ENCODE measurements at places on chromosomes 11 and 22.

DNA sequence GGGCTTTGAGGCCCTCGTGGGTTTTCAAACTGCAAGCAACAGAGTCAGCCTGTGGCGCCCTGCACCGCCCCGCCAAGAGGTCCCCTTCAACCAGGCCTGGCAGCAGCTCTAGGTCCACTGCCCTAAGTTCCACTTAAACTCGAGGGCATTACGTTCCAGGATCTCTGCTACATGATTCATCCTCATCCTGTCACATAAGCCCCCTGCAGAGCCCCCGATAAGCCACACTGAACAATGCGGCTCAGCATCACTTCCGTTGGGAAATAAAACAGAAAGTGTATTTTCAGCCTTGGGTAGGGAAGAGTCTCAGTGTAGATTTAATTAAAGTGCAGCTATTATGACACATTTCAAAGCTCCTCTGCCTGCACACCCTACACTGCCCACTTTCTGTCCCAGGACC lies 24.6 kb downstream of the SULT4A1 start:
- H3K36me3 ChIP-seq = no peaks in the 10 kb centered on the region
- no peak overlapping the region for H3K4me3 ChIP-seq
- no peak overlapping the region for H3K27ac ChIP-seq
- H3K27me3 ChIP-seq = peaks cover 81% of the 10 kb centered on the region
- no peak for DNase-seq

- H3K27me3 ChIP-seq = no peaks in the 10 kb centered on the region
- no peaks in the 10 kb centered on the region for H3K36me3 ChIP-seq
- H3K27ac ChIP-seq = no peak overlapping the region
- DNase-seq = no peak
- H3K4me1 ChIP-seq = peaks cover 1% of the 10 kb centered on the region
Measured at GRCh38 chr11:75041263-75041662, 52.5 kb downstream of the NEU3 start.

- H3K4me3 ChIP-seq = no peak overlapping the region
- peaks cover 4% of the 10 kb centered on the region for H3K4me1 ChIP-seq
- no peak for DNase-seq
- H3K36me3 ChIP-seq = no peaks in the 10 kb centered on the region
- peak overlapping the region; percentile 51 for H3K27ac ChIP-seq
- H3K27me3 ChIP-seq = no peaks in the 10 kb centered on the region
Measured at GRCh38 chr22:17797721-17798559, 23.7 kb upstream of the BID start.

DNA sequence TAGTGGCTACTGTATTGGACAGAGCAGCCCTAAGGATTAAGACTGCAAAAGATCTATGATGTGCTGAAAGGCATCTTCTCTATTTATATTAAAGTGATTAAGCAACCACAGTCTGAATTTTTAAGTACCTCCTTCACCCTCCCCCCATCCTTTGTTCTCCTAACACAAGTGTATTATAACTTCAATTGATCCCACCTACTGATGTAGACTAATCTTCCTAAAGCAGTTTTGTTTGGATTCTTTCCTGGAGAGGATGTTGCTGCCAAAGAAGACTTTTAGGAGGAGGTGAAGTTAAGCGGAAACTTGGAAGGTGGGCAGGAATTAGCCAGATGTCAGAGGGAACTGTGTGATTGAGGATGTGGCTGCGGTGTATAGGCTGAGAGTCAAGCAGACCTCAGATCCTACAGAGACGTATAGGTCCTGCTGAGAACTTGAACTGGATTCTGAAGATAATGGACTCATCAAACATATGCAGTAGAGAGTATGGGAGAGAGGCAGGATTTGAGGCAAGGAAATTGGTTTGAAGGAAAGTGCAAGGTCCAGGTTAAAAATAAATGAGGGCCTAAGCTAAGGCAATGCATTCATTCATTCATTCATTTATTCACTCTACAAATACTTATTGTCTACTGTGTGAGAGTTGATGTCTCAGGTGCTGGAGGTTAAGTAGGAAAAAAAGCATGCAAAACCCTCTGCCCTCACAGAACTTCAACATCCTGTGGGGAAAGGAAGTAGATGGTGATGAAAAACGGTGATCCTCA lies 5.2 kb upstream of the RASSF10 start:
- no peak overlapping the region for H3K4me3 ChIP-seq
- no peaks in the 10 kb centered on the region for H3K27me3 ChIP-seq
- no peak for DNase-seq
- no peaks in the 10 kb centered on the region for H3K4me1 ChIP-seq
- no peak overlapping the region for H3K27ac ChIP-seq

DNA sequence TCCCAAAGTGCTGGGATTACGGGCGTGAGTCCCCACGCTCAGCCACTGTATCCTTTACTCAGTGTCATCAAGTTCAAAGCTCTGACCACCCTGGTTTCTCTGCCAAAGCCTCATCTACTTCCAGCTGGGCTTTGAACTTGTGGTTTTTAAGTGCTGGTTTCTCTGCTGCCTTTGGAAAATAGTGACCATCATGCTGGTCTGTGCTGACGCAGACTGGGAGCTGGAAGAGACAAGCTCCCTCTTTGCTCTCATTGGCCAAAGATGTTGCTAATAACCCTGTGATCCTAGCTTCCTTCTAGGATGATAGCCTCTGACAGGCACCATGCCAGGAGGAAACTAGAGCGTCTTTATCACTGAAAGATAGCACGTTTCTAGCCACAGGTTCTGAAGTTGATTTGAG lies 62.4 kb downstream of the ALX4 start:
- no peaks in the 10 kb centered on the region for H3K36me3 ChIP-seq
- DNase-seq = no peak
- H3K27me3 ChIP-seq = no peaks in the 10 kb centered on the region
- H3K4me3 ChIP-seq = no peak overlapping the region

DNA sequence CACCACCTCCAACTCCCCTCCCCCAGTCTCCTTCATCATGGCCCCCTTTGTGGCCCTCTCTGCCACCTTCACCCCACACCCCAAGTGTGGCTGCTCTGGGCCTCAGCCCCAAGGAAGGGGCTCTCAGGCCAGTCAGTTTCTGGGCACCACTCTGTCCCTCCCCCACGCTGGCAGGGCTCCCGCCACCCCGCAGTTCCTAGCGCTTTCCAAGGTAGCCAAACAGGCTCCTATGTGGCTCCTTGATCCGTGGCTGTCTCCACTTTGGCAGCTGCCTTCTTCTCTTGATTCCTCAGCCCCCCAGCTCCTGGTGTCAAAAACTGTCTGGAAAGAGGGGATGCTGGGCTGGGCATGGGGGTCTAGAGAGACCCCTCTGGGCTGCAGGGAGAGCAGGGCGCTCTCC lies 10.4 kb upstream of the CACNA1I start:
- DNase-seq = no peak
- peaks cover 63% of the 10 kb centered on the region for H3K27me3 ChIP-seq
- no peak overlapping the region for H3K4me3 ChIP-seq
- H3K27ac ChIP-seq = no peak overlapping the region
- no peaks in the 10 kb centered on the region for H3K36me3 ChIP-seq
- H3K4me1 ChIP-seq = no peaks in the 10 kb centered on the region

DNA sequence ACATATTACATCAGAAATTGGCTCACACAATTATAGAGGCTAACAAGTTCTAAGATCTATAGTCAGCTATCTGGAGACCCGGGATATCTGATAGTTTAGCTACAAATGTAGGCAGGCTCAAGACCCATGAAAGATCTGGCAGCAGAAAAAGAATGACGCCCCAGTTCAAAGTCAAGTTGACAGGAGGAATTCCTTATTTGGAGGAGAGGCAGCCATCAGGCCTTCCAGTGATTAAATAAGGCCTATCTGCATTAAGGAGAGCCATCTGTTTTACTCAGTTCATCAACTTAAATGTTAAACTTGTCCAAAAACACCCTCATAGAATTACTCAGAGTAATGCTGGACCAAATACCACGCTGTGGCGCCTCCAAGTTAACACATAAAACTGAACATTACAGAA lies 1402.6 kb downstream of the FAM181B start:
- no peaks in the 10 kb centered on the region for H3K36me3 ChIP-seq
- H3K4me1 ChIP-seq = no peaks in the 10 kb centered on the region
- no peak overlapping the region for H3K4me3 ChIP-seq
- H3K27me3 ChIP-seq = no peaks in the 10 kb centered on the region
